ENCODE measurements at places on chromosomes 2 and 18.

DNA sequence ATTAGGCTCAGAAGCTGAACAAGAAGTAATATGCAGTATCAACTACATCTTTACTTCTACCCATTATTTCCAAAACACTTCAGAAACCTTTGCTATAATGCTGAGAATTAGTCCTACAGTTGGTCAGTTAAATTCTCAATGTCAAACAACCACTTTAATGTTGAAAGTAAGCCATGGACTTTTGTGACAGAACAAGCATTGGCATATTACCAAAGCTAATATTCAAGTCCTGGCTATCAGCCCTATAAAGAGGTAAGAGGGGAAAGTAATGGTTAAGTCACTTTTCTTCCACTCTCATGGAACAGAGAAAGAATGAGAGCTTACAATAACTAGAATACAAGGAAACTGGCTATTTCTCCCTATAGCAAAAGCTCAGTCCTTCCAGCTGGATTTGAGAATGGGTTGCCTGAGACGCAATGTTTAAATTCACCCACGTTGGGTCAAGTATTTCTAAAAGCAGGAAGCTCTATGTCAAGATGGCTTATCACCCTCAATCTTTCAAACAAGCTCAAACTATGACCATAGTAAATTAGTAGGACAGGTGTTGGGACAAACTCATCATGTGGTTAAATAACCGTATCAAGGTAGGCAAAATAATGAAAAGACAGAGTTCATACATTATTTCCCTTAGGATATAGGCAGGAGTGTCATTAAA, 31.4 kb upstream of the MFSD6 start:
- no peak for DNase-seq

GRCh38 chr2:159738509-159739390, 26.4 kb downstream of the MARCHF7 start:
- DNase-seq = no peak

GRCh38 chr18:77127769-77128671, 4.6 kb downstream of the MBP start:
- DNase-seq = no peak

GRCh38 chr2:229339618-229340017, 68.5 kb upstream of the PID1 start:
- DNase-seq = no peak

DNA sequence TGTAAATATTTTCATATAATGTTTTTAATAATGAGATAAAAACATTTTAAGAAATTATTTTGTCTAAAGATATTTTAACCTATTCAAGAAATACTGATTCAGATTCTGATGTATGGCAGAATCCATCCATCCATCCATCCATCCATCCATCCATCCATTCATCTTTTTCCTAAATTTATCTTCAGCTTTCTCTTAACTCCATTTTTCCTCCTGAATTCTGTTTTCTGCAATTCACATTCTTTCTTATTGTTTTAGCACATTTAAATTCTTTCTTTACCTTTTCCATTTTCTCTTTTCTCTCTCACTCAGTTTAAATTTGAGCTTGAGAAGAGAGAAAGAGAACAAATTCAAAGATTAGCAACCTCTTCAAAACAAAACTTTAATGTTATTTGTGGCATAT, 3.6 kb downstream of the LRP1B start:
- no peak for DNase-seq

- no peak for DNase-seq
Observed at GRCh38 chr2:150464270-150464669, 23.2 kb downstream of the RND3 start.

Measured in ureter (tissue), 1 donor.